ENCODE measurements at places on chromosomes 7 and 10. TPM values are rescaled to one million over a fixed set of nuclear protein-coding genes. Genes with fewer than 3 reads are reported as not detected.

The NUTM2E gene
- 0.28 TPM for total RNA-seq

The PODXL gene
- total RNA-seq, result 945 TPM

GRCh38 chr7:81080553-81080952, 161.7 kb upstream of the SEMA3C start:
- no peak for DNase-seq

- no peak for DNase-seq
Measured at GRCh38 chr10:938941-939678, 7.6 kb upstream of the LARP4B start.

- DNase-seq, result no peak
Measured at GRCh38 chr7:66627881-66628360, 760 bp upstream of the KCTD7 start.

GRCh38 chr7:41745451-41745850, 42.6 kb upstream of the INHBA start:
- no peak for DNase-seq

Data from H1 (cell line).